ENCODE measurements at places on chromosomes 4 and X.

DNA sequence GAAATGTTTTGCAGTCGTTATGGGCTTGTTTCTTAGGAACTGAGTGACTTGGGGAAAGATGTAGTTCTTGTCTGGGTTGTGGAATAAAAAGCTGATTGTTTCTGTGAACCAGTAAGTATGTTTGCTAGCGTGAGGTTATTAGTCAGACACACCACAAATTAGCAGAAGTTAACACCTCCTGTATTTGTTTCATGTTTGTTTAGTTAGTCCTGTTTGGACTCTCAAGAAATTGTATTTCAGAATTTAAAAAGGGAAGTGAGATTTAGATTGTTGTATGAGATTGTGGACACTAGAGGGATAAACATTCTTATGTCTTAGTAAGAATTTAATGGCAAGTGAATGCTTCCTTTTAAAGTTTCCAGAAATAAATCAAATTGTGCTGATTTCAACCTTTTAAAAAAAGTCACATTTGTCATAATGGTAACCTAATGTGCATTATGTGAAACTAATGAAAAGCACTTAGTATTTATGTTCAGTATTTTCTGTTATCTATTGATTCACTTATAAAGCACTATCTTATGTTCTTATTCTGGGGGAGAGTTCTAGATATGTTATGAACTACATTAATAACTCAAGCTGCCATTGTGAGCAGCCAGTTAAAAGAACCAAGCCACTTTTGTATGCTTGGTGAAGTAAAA lies 25.6 kb downstream of the ATP10D start:
- DNase-seq, result no peak

GRCh38 chr4:184784628-184785257 lies 41.0 kb downstream of the ACSL1 start:
- DNase-seq, result no peak

DNA sequence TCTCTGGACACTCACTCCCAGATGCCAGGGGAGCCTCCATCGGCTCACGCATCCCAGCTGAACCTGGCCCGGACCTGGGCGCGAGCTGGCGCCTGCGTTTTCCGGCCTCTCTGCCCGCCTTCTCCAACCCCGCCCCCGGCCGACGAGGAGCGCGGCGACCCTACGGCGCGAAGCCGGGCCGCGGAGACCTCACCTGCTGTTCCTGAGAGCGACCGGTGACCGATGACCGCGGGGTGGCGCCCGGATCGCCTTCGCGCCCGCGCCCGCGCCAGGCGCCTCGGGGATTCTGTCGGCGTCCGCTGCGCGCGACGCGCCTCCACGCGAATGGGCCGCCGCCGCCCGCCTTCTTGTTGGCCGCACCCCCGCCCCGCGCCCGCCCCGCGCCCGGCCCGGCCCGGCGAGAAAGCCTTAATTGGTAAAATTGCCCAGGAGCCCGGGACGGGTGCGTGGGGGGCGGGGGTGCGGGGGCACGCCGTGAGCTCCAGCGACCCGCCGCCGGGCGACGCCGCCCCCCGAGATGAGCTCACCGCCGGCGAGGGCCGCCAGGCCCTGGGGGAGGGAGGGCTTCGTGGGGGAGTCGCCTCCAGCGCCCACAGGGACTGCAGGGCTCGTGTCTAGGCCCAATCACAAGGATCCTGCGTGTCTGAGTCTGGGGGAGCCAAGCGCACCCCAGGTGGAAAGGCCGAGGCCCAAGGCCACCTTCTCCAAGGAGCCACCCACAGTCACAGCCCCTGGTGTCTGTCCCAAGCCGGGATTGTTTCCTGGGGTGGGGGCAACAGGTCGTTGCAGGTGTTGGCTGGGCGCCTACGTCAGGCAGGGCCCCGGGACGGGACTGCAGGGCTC lies at the start of gene FLNA:
Gene FLNA, minus strand, starts transcription at position 322 of the 843 bp plus-strand sequence. CDS start 3,389 bp downstream, outside the sequence.
- DNase-seq, result peak; percentile 51

DNA sequence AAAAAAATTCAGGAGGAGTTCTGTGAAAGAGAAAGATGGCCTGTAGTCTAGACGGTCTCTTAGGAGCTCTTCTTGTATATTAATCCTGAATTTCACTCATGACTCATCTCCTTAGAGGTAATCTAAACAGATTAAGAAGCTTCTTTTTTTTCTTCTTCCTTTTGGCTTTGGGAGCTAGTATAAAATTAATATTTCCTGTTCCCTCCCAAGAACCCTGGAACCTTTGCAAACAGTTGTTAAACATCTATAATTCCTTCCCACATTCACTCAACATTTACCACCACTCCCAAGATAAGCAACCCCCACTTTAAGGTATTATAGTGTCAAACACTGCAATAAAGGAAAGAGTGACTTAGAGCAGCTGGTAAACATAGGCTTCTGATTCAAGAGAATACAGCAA lies 146.4 kb upstream of the EDNRA start:
- DNase-seq, result no peak

DNA sequence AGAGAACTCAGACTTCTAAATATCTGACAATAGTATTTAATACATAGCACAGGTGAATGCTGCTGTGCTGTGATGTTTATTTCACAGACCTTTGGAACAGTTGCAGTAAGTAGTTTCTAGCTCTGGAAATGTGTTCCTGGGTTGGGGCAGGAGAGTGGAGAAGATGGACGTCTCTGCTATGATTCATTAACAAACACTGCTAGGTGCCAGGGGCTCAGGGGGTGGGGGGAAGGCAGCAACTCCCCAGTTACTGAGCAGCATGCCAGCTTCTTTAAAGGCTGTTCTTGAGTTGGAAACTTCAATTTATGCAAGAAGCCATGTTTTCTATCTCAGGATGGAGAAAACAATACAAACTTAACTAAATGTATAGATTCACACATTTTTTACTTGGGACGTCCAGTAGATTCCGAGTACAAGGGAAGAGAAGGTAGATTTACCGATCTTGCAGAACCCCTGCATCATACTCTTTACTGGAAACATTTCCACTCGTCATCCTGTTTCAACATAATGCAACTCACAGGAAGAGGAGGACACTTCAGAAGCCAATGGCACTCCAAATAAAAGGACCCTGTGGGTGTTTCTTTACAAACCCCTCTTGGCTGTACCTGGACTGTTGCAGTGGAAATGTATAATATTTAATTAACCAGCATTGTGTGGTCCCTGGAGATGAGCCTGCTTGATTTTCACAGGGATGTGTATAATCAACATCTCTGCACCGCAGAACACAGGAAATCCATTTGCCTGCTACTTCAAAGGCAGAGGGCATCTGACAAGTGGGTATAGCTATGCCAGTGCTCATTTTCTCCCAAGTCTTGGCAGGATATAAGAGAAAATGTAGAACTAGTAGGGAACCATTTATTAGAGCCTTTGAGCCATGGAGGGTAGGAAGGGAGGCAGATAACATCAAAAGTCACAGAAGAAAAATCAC lies 171.4 kb downstream of the SH3KBP1 start:
- DNase-seq, result no peak

DNA sequence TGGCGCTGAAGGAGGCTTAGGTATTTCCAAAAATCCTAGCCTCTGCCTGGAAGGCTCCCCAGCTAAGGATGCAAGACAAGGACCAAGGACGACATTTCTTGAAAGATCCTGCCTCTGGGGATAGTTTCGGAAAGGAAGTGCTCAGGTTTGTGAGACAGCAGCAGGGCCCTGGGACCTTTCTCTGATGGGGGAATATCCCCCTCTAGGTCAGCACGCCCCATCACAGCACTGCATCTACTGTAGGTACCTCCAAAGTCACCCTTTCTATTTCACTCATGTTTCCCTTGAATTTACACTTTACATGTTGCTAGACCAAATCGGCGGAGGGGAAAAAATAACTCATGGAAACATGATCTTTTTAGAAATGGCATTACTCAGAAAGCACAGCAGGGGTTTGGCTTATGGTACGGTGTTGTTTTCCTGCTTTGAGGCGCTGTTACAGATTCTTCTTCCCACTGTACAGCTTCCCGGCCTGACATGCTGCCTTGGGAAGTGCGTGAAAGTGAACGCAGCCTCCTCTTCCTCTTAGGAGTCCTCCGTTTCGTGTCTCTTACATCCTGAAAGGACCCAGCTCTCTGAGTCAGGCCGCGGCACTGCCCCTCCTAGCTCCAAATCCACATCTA lies 77.2 kb upstream of the DHRSX start:
- DNase-seq, result no peak

DNA sequence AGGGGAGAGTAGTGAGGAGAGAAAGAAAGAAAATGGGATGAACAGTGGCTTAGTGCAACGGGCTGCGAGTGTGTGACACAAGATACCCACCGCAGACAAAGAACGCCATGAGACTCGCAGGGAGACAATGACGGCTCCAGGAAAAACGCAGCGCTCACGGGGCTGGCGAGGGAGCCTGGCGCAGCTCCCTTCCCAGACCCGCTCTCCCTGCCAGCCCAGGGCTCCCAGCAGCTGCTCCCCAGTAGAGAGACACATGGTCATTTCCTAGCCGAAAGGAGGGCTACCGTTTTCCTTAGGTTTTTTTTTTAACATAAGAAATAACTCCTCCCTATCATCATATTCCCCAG lies 149.5 kb downstream of the MAML3 start:
- DNase-seq, result no peak

- DNase-seq, result no peak
Measured at GRCh38 chr4:152643153-152644035, 36.4 kb downstream of the TMEM154 start.
